ENCODE measurements at places on chromosomes 5 and 9.

DNA sequence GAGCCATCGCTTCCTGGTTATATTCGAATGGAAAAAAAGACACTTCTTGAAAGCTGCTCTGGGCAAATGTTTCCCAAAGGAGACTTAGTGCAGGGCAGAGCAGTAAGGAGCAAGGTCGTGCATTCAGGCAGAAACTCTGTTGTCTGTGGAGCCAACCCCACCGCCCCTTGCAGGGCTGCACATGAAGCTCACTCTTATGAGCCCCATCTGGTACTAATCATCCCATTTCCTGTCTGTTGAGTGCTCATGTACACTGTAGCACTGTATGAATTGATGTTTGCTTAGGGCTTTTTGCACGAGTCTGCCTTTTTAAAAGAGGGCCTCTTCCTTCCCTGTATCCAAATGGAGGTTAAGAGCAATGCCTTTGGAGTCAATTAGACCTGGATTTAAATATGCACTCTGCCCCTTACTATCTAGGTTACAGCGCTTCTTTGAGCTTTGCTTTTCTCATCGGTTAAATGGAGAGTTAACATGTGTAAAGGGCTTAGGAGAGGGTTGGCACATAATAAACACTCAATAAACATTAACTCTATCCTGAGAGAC, 25.4 kb downstream of the HMHB1 start:
- DNase-seq, result no peak

GRCh38 chr5:167514461-167514860, 777.0 kb upstream of the WWC1 start:
- DNase-seq, result no peak

DNA sequence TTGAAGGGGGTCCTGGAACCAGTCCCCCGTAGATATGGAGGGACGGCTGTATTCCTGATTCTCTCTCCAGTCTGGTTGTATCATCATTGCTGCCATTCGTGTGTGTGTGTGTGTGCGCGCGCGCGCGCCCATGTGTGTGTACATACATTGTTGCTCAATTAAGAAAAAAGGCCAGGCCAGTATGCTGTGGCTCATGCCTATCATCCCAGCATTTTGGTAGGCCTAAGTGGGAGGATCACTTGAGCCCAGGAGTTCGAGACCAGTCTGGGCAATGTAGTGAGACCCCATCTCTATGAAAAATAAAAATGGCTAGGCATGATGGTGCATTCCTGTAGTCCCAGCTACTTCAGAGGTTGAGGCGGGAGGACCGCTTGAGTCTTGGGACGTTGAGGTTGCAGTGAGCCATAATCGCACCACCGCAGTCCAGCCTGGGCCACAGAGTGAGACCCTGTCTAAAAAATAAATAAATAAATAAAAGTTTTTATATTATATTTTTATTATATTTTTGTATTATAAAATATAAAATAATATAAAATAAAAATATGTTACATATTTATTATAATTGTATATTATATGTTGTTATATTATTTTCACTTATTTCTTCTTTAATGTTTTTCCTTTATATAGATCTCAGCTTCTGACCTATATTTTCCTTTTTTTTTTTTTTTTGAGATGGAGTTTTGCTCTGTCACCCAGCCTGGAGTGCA, 53.2 kb downstream of the SPIN1 start:
- DNase-seq, result no peak

DNA sequence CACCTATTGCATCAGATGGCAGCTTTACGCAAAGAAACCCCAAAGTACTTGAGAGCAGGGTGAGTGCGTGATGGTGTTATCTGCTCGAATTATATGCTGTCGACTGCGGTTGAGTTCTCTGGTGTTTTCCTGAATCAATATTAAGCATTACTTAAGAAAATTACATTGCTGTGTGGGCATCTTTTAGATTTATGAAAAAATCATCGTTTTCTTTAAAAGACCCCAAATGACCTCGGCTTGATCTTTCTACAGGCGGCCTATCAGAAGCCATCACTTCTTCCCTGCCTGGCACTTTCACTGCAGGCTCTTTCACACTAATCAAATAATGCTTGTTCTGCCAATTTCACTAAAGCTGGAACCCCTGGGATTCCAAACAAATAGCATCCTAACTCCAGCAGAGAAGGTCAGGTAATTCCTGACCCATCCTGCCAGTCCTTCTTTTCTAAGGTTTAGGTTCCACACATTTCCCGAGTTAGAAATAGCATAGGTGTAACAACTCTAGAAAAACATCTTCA, 1.7 kb downstream of the UBE2QL1 start:
- DNase-seq, result no peak

DNA sequence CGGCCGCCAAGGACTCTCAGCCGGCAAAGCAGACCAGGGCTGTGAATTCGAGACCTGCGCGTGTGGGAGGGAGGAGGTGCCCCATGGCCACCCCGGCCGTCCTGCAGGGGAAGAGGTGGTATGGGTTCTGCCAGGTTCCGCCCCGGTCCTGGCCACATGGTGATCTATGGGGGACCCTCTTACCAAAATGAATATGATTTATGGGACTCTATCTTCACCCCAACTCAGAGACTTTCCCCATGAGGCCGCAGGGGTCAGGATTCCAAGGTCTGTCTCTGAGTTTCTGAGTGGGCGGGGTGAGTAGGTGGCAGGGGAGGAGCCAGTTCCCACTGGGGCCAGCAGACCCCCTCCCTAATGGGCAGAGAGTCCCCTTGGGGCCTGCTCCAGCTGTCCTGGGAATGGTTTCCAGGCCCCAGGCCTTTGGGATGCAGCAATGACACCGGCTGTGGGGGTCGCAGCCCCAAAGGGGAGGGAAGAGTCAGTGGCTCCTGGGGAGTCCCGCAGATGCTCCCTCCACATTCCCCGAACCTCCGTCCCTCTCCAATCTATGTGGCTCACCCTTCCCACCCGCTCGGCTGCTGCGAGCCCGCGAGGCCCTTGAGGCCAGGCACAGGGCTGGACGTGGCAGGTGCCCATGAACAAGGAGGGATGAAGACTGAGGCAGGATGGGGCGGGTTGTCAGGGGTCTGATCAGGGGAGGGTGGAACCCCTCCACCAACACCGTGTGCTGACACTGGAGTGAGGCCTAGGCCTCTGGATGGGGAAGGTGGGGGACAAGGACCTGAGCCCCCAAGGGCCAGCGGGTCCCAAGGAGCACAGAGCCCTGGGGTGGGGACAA, 20.1 kb upstream of the NOTCH1 start:
- no peak for DNase-seq

- DNase-seq, result no peak
Observed at GRCh38 chr9:126519660-126520420, 93.9 kb upstream of the LMX1B start.

DNA sequence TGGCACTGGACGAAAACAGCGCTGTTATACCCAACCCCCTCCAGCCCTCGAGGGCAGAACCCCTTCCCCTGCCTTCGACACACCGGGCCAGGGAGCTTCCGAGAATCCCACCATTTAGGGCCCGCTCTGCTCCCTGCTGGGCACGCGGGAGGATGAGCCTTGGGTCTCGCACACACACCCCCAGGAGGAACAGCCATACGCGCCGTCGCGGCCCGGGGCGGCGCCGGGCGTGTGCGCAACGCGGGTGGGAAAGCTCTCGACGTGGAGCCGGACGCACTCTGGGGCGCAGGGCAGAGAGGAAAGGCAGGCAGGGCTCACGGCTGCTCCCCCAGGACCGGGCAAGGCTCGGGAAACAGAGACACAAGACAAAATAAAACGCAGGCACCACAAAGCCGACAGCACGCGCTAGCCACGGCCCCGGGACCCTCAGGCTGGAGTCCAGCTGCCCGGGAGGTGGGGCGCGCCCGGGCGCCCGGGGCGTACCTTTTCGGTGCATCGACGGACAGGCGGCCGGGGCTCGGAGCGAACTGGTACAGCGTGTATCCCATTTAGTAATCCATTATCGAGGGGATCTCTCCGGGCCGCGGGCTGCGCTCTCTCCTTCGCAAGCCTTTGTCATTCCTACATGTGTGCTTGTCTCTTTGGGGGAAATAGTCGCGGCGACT, 789 bp downstream of the SEMA6A start:
- no peak for DNase-seq

- DNase-seq, result no peak
Observed at GRCh38 chr5:10431415-10431814, 10.3 kb upstream of the ROPN1L start.

DNA sequence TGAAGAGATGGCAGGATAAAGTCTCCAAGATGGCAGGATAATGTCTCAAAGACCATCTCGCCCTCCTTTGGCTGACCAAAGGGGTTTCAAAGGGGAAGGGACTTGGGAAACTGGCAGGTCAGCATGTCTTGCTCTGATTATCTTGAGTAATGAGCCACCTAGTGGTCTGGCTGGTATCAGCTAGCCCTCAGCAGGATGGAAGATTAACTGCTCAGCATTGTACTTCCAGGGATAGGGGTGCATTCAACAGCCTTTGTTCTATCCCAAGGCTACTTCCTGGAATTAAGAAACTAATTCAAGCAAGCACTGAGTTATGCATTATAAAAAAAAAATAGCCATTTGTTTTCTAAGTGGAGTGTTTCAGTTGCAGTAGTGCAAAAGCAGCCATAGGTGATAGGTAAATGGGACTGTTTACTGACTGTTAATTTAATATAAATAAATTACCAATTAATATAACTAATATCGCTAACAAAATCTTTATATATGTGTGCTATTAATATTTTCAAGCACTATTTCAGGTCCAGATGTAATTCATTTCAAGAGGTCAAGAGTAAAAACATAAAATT, 555.5 kb downstream of the CDH9 start:
- DNase-seq, result no peak

DNA sequence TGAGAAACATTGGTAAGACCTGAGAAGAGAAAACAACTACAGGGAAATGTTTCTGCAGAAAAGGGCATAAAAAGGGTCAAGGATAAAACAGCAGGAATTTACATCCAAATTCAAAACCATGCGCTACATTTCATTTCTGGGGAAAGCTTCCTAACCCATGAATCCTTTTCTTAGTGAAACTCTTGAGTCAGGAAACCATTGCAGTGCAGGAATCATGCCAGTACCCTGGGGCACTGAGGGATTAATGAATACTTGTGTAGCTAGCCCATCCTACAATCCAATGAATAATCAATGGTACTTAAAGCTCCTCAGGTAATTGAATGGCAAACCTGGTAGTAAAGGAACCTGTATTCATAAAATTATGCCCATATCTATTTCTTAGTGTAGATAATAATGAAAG, 580.5 kb downstream of the TLE1 start:
- DNase-seq, result no peak

DNA sequence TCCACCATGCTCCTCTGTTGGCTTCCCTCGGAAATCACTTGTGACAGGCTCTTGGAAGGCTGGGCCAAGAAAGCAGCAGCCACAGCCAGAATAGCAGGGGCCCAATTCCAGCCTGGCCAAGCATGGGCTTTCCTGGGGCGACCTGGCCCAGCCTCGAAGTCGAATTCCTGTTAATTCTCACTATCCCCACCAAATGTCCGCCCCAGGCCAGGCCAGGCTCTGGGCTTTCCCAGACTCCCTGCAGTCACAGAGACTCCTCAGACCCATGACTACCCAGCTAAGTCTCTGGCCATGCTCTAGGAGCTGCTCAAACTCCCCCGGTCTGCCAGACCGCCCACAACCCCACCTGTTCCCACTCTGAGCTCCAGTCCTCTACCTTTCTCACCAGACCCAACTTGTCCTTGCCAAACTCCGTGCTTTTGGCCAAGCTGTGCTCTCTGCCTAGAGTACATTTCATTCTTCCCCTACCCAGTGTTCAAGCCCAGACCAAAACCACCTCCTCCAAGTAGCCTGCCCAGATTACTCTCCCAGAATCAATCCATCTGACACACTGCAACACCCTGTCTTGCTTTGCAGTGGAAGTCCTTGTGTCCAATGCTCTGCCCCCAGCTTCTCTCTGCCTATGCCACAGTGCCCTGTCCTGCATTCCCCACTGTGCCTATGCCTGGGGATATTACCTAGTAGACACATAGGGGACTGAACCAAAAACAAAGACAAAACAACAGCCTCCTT, 26.2 kb downstream of the SHB start:
- no peak for DNase-seq

DNA sequence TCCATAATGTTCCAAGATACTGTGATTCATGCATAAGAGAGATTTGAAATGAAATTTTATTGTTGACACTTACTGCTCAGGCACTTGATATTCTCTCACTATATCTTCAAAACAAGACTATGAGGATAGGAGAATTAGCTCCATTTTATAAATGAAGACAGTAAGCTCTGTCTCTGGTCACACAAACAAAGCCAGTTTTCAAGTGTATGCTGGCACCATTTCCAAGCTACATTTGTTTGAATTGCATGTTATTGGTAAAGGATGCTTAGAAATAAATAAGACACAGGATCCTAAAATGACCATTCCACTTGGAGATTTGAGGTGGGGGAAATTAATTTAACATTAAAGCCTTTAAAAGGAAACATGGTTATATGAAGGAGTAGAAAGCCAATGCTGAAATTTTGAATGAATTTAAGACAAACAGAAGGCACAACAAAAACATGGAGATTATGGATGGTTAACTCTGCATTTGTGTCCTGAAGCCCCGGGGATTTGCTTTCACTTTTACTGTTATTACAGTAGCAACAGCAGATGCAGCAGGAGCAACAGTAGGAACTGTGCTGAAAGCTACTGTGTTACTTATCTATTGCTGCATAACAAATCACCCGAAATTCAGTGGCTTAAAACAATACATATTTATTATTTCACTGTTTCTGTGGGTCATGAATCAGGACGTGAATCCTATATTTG, 79.7 kb upstream of the ASTN2 start:
- no peak for DNase-seq

GRCh38 chr5:125717209-125717608, 706.0 kb upstream of the GRAMD2B start:
- DNase-seq, result no peak

DNA sequence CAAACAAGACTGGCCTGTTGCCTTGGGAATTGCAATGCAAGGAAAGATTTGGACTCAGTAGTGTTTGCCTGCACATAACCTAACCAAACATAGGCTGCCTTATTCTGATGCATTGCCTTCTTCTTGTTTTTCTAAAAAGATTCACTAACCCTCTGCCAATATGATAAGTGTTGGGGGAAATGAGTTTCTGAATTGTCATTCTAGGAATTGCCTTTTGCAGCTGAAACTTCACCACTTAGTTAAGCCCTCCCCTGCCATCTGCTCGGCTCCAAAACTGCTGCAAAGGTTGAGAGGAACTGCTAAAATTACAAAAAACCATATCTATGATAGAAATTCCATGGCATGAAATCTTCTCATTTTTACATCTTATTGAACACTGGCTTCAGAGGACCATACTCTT, 41.6 kb upstream of the SPATA31D4 start:
- no peak for DNase-seq

GRCh38 chr9:132517815-132518550, 64.4 kb upstream of the BARHL1 start:
- DNase-seq, result no peak

Data from activated CD4-positive, alpha-beta T cell treated with anti-CD3 and anti-CD28 coated beads for 4 hours (primary cell).